Activated CD4-positive, alpha-beta memory T cell treated with anti-CD3 and anti-CD28 coated beads for 36 hours (primary cell): ENCODE measurements at places on chromosomes 12 and 14. TPM values are rescaled to one million over a fixed set of nuclear protein-coding genes. Genes with fewer than 3 reads are reported as not detected.

DNA sequence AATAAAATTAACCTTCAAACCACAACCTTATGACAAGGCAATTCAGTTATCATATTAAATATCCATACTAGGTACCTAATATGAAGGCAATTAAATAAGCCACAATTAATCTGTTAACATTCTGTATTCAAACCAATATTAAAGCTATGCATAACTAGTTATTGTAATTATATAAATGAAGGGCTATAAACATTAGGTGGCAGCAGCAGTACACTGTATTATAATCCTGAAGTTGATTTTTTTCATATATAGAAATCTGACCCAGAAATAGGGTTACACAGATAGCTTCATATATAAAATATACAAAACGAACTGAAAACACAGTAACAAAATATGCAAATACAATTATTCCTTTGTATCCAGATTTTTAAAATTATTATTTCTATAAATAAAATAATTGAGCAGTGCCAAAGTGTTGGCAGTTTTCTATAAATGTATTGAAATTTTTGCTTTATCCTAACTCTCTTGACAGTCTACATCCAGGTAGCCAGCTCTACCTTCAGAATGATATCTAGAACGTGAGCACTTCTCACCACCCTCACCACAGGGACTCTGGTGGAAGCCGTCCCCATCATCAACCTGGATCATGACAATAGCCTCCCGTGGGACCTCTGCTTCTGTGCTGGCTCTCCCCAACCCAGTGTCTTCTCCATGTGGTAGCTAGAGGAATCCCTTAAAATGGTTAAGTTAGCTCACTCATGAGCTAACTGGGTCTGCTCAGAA lies 136.2 kb downstream of the MED13L start:
- no peak for DNase-seq

DNA sequence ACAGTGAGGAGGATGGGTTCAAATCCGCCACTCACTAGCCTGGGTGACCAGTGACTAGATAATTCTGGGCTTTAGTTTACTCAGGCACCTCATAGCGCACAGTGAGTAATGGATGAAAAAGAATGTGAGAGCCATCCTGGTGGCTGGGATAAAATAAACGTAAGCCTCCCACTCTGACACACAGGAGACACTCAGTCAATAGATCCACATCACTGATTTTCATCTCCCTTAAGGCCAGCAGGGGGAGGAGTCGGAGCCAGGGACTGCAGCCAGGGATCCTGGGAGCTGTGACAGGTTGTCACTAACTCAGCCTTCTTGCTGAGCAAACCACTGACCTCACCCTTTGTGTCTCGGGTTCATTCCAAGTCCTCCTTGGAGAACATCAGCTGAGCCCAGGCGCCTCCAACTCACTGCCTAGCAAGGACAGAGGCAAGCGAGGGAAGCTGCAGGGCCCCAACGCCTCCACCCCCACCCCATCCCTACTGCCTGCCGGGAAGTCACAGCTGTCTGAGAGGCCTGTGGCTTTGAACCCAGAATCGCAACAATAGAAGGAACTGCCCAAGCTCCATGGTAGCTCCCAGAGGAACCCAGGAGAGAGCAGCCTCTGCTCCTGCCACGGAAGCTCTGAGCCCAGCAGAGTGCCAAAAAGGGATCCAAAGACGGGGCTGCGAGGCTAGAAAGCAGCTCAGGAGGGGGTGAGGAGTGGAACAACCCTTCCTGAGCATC lies 30.7 kb downstream of the PXN start:
- DNase-seq, result peak; percentile 35

DNA sequence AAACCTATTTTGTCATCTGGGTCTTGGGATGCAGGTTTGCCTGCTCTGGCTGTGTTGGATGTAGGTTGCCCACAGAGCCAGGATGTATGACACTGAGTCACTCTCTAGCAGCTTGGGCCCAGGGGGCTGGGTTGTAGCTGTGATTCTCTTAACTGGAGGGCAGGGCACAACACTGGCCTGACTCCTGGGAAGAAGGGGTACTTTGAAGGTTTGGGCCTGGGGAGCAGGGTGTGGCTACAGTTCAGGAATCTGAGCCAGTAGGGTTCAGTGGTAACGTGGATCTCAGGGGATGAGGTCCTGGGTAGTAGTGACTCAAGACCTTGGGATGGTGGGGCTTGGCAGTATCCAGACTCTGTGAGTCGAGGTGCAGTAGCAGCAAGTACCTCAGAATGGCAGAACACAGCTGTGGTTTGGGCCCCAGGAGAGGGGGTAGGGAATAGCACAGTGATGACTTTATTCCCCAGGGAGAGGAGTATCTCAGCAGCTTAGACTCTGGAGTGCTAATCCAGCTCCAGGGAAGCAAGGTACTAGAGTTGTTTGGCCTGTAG lies 25.7 kb downstream of the TBC1D15 start:
- peak; percentile 30 for DNase-seq

- DNase-seq, result no peak
Measured at GRCh38 chr12:70733385-70733784, 96.2 kb upstream of the PTPRB start.

- peak; percentile 61 for DNase-seq
Measured at GRCh38 chr14:36271939-36272907, 48.2 kb downstream of the MBIP start.

GRCh38 chr12:103771466-103771865 lies 69.6 kb downstream of the NT5DC3 start:
- peak; percentile 18 for DNase-seq

GABARAPL1 gene
- 8.9 TPM for total RNA-seq

DGLUCY gene
- 54.3 TPM for total RNA-seq
